Osteoblast (primary cell): ENCODE measurements at places on chromosomes 5 and 9. TPM values are rescaled to one million over a fixed set of nuclear protein-coding genes. Genes with fewer than 3 reads are reported as not detected.

IL7R gene
- 2.2 and 2.7 TPM in 2 replicates for total RNA-seq

TAF11L14 gene
- not detected in 2 replicates for total RNA-seq

TRPM3 gene
- total RNA-seq = 0.72 and 1.2 TPM in 2 replicates

FOXD4L3 gene
- total RNA-seq = under 0.01 TPM in 1 of 2 replicates, not detected in the other

SPACA9 gene
- total RNA-seq = 3.6 and 4.4 TPM in 2 replicates

MCTP1 gene
- 5.8 and 6.8 TPM in 2 replicates for total RNA-seq

EFNA5 gene
- 10.0 and 12.3 TPM in 2 replicates for total RNA-seq

IL3 gene
- not detected in 2 replicates for total RNA-seq

PDCD1LG2 gene
- 4.7 and 5.3 TPM in 2 replicates for total RNA-seq

GABRA6 gene
- total RNA-seq = not detected in 2 replicates

SPATA31E1 gene
- total RNA-seq = under 0.01 TPM in 1 of 2 replicates, not detected in the other

ELAVL2 gene
- under 0.01 and 0.36 TPM in 2 replicates for total RNA-seq

HBEGF gene
- 1.8 and 2.5 TPM in 2 replicates for total RNA-seq

PCDHGA7 gene
- total RNA-seq = 6.5 TPM in 2 replicates

CMBL gene
- total RNA-seq = 9.0 and 13.8 TPM in 2 replicates

ANKRD33B gene
- total RNA-seq = 5.1 and 5.6 TPM in 2 replicates

C9orf153 gene
- total RNA-seq = under 0.01 and 0.59 TPM in 2 replicates

EDIL3 gene
- total RNA-seq = 366 and 406 TPM in 2 replicates

HAVCR2 gene
- 0.59 and 0.72 TPM in 2 replicates for total RNA-seq

SLC23A1 gene
- total RNA-seq = not detected in 2 replicates

MAMDC2 gene
- total RNA-seq = 1.4 and 1.5 TPM in 2 replicates
